Body of pancreas (tissue), 4 donors: ENCODE measurements at places on chromosomes 3 and 15. TPM values are rescaled to one million over a fixed set of nuclear protein-coding genes. Genes with fewer than 3 reads are reported as not detected.
A peak's percentile ranks its signal among the peaks of the same experiment; 100 is the strongest.

DNA sequence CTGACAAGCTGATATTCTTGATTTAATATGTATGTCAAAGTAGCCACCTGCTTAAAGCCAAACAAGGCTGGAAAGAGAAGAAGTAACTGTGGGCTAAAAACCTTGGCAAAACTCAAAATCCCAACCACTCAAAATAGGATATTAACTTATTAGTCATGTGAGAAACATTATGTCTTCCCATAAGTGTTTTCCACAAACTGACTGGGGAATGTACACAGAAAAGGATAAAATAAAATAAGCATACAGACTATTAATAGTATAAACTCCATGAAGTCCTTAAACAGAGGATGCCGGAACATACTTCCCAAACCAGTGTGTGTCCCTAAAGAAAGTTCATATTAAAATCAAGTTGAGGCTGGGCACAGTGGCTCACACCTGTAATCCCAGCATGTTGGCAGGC, 263.7 kb upstream of the THBS1 start:
- DNase-seq, result no peak

DNA sequence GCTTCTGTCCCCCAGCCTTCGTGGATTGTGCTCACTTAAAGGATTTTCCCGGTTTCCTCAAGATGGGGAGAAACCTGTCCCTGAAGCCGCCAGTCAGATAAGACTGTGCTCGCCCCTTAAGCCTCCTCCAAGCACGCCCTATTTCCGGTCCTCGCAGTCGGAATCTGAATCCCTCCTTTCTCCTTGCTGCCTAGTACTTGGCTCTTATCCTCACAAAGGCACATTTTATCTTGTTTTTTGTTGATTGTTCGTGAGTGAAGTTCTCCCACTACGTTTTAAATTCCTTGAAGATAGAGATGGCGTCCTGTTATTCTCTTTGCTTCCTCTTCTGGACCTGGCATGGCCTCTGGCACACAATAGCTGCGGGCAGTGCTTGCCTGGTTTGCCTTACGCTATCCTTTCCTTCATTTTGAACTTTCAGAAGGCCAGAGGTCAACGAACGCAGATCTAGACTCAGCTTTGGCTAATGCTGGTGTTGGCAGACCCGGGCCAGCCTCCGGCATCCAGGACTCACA, 1.7 kb downstream of the CLDN11 start:
- DNase-seq, result no peak

DNA sequence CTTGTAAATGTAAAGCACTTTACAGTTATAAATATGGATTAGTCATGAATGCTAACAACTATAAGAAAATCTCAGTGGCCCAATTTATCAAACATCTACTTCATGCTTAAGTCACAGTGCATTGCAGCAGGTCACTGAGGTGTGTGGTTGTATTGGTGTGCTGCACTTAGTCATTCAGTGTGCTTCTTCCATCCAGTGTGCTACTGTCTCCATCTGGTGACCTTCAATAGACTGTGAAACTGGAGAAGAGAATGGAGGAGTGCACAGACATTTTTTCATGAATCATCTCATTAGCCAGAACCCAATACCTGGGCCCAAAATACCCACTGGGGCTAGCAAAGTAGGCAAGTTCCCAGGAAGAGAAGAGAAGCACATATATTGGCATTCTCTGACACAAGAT, 199.6 kb downstream of the SHOX2 start:
- DNase-seq, result no peak

GRCh38 chr3:122099255-122099654, 44.1 kb downstream of the CD86 start:
- no peak for DNase-seq

GRCh38 chr3:20121088-20121487, 64.9 kb downstream of the SGO1 start:
- no peak for DNase-seq

DNA sequence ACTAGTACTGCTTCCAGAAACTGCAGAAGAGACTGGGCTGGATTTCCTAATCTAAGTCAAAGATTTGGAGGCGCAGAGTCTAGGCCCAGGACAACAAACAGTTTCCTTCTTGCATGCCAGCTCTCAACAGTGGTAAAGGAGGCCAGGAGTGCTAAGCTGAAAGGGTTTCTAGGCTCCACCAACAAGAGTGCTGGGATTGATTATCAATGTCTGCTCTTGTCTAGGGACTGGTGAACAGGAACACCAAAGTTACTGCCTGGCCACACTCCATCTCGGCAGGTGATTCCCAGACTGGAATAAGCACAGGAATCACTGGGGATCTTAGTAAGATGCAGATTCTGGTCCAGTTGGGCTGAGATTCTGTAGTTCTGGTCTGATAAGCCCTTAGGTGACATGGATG, 22.8 kb upstream of the FGD5 start:
- DNase-seq, result no peak

DNA sequence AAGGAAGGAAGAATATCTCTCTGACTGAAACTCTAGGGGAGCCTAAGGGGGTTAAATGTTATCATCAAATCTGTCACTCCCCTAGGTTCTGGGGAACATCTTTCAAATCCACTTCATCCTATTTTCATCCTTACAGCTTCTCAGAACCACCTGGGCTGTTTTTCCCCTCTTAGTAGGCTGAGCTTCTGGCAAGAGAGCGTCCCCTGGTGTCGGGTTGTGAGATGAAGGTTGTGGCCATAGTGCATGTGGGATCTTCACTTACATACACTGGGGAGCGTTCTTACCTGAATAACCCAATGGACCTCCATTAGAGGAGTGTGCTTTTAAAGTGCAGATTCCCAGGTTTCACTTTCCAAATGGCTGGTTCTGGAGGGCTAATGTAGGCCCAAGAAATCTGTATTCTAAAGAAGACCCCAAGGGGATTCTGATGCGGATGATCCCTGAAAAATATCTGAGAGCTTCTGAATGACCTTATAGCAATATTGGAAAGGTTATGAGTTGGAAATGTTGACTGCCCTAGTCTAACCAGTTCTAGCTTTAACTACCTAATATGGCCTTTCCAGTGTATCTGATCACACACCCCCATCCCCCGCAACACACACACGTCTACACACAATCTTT, 663.7 kb downstream of the AGBL1 start:
- peak; percentile 46 for DNase-seq

- DNase-seq, result no peak
These were observed 250.9 kb upstream of the CFAP20DC start for GRCh38 chr3:59300733-59301132.

DNA sequence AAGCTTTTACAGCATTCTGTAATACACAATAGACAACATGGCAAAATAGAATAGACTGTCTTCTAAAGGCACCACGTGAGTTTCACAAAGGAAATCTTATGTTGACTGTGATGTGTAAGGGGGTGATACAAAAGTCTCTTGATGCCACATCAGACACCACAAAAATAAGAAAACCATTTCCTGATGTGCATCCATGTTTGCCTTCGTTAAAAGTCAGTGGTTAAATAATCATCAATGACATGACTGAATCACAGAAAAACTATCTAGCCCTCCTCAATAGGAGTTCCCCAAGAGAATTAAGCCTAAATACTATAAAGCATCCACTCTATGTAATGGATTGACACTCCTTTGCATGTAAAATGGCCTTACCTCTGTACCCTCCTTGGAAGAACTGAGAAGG, 198.6 kb upstream of the SLC2A2 start:
- no peak for DNase-seq

DNA sequence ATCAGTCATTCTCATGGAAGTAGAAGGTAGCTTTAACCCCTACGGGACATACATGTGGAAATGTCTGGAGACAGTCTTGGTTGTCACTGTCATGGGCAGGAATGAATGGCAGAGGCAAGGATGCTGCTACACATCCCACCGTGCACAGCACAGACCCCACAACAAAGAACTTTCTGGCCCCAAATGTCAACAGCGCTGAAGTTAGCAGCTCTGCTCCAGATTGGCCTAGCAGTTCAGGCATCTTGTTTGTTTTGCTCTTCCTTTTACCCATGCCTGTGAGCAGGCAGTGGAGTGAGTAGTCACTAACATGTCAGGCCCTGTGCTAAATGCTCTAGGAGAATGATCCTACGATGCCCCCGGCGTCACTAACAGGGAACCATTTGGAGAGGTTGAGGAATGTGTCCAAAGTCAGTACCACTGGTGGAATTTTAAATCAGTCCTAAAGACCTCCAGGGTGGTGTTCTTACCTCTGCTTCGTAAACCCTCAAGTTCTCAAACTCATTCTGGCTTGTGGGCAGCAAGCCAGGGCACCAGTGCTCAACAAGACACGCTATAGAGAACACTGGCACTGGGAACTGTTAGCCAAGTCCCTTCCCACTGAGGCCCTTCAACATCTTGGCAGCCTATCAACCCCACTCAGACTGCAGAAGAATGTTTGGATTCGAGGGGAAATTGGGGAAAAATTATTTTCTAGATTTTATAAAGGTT, 142.2 kb downstream of the FOXP1 start:
- peak; percentile 49 for DNase-seq

DNA sequence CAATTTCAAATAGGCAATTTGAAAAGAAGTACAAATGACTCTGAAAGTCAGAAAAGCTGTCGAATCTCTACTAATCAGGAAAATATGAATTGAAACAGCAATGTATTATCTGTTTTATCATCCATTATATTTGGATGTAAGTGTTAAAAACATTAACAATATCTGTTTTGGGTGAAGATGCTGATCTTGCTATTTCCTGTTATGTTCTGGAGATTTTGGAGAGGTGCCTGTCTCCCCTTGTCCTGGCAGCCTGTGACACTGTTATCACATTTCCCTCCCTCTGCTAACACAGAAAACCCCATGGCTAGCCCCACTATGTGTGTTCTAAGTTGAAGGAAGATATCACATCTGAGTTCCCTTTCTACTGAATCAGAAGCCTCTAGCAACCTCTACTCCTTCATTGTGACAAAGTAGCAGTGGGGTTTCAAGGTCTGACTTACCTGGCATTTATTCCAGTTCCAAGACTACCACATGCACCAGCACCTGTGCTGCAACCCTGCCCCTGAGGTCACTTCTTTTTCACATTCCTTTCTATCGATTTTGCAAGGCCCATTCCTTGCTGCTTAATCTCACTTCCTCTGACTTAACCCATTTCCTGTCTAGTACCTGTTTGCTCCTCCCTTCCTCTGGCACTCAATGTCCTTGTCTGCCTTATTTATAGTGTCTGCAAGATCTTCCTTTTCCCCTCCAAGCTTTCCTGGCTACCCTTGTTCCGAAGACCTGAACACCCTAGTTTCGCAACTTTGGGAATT, 95.5 kb upstream of the COL8A1 start:
- DNase-seq, result no peak

- DNase-seq, result peak; percentile 15
These were observed 46.7 kb downstream of the CAPN3 start for GRCh38 chr15:42405863-42406482.

GRCh38 chr15:39934397-39935071, 619 bp downstream of the EIF2AK4 start:
- DNase-seq, result no peak

DNA sequence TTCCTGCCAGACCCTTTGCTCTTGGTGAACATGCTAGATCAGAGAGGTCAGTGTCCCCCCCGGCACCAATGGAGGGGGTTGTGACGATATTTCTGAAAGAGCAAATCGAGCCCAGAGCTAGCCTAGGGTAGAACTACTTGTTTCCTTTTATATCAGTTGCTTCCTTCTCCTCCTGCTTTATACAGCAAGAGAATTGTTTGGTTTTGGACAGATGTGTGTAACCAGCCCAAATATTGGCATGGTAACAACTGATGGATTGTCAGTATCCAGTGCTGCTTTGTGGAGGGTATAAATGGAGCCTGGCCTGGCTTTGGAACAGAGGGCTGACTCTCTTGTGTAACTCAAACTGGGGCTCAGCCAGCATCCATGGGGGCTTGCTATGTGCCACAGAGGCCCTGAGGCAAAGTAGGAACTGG, 27.2 kb downstream of the SNX1 start:
- no peak for DNase-seq

GRCh38 chr3:49647741-49648140, 26.4 kb upstream of the APEH start:
- DNase-seq, result peak; percentile 55

- DNase-seq, result peak; percentile 98
These were observed 20.3 kb downstream of the PPCDC start for GRCh38 chr15:75043509-75044257.

DNA sequence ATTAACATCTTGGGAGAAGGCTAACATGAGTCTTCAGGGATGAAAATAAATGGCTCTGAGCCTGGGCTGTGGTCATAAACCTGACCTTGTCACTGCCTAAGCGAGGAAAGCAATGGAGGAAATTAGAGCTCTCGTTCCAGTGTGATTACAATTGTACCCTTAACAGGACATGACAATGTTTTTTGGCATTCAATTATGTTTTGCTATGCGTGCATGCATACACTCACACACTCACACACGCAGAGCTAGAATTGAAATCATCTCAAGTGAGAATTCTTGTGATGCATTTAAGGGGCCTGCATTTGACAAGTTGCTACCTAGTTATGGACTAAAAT, 24.1 kb downstream of the ZNF80 start:
- no peak for DNase-seq

GRCh38 chr3:117018655-117019054, 309.1 kb downstream of the TUSC7 start:
- no peak for DNase-seq

DNA sequence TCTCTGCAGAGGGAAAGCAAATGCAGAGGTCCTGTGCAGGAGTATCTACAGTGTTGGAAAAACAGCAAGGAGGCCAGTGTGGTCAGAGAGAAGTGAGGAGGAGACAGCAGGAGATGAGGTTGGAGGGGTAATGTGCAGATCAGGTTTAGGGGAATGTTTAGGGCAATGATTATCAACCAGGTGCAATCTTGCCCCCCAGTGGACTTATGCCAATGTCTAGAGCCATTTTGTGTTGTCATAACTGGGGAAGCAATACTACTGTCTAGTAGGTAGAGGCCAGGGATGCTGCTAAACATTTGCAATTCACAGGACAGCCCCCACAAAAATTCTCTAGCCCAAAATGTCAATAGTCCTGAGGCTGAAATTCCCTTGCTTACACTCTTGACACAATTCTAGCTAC, 13.1 kb downstream of the CCDC191 start:
- no peak for DNase-seq

- DNase-seq, result no peak
These were observed 450.7 kb downstream of the NSUN3 start for GRCh38 chr3:94513600-94513999.

GALNT15 gene
- total RNA-seq, result 21.8 TPM

OR5H15 gene
- total RNA-seq, result not detected

COL7A1 gene
- total RNA-seq, result 2.3 TPM

CKMT1B gene
- total RNA-seq, result 5.9 TPM

GPR87 gene
- total RNA-seq, result not detected

ZBTB20 gene
- 77.1 TPM for total RNA-seq

NPAP1 gene
- total RNA-seq, result 0.26 TPM

TEX9 gene
- total RNA-seq, result 7.5 TPM
